ENCODE measurements at places on chromosomes 6 and 20.

- DNase-seq = no peak
Measured at GRCh38 chr20:1626528-1627199, 6.9 kb upstream of the SIRPB1 start.

DNA sequence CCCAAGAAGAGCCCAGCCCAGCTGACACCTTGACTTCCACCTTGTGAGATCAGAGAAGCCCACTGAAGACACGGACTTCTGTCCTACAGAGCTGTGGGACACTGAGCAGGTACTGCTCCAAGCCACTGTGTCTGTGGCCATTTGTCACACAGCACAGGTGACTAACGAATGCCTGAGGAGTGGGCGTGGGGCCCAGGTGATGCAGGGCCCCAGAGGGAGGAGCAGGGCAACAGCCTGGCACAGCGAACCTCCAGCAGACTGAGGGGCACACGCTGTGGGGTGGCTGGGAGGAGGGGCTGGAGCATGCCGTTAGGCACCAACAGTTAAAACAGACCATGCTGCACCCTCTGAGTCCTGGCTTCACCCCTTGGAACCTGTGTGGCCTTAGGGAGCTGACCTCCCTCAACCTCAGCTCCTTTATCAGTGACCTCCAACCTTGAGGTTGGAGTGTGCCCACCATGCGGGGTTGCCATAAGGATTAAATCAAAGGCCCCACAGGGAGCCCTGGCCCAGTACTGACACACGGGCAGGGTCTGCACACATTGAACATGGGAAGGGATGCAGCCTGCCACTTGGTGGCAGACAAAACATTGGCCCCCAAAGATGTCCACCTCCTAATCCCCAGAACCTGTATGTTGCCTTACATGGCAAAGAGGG lies 119.9 kb upstream of the CST7 start:
- no peak for DNase-seq

DNA sequence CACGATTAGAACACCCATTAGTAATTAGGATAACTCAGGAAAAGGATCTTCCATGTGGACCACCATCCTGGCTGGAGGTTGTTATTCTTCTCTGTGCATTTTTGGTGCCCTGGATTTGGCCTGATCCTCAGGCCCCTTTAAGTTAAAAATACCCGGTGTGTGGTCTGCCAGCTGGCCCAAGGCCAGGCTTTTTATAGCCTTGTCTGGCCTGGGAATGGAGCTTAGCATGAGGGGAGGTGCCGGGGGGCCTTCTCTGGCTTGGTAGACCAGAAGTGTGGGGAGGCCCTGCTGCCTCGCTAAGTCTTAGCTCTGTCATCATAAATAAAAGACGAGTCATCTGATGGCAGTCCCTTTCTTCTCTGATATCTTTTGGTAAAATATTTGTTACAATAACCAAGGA lies 71.4 kb downstream of the ARID1B start:
- DNase-seq = no peak

- no peak for DNase-seq
Measured at GRCh38 chr6:116616737-116617053, 416 bp downstream of the RSPH4A start.

DNA sequence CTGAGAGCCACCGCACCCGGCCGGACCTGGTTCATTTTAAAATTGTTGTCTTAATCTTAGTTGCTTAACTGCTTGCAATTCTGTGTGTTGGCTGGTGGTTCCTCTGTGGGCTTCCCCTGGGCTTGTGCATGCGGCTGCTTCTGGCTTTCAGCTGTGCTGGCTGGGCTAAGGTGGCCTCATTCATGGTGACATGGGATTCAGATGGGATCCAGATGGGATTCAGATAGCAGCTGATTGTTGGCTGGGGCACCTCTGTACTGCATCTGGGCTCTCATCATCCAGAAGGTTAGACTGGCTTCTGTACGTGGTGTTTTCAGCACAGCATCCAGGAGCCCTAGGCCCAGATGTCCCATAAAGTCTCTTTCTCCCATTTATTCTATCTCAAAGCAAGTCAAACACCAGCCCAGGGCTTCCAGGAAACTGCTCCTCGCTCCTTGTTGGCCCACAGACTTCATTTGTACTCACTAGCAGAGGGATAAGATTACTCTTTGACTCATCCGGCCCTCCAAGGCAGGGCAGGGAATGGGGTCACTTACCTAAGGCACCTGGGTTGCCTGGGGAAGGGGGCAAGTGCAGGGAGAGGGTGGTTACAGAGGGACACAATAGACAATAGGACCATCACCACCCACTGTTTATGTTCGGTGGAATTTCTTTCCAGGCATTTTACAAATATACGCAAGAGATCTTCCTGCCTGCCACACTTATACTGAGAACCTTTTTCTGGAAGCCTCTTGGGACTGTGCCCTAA lies 10.2 kb upstream of the PEDS1 start:
- peak; percentile 41 for DNase-seq

GRCh38 chr20:32203356-32204204 lies 4.0 kb downstream of the PLAGL2 start:
- DNase-seq = no peak
